ENCODE measurements at places on chromosomes 3 and 15. TPM values are rescaled to one million over a fixed set of nuclear protein-coding genes. Genes with fewer than 3 reads are reported as not detected.

- DNase-seq, result no peak
- no peak overlapping the region for H3K27ac ChIP-seq
- H3K27me3 ChIP-seq, result no peaks in the 10 kb centered on the region
- H3K36me3 ChIP-seq, result no peaks in the 10 kb centered on the region
- H3K4me1 ChIP-seq, result no peaks in the 10 kb centered on the region
- H3K4me3 ChIP-seq, result no peak overlapping the region
These were observed 1264.6 kb downstream of the NSUN3 start for GRCh38 chr3:95327478-95327877.

DNA sequence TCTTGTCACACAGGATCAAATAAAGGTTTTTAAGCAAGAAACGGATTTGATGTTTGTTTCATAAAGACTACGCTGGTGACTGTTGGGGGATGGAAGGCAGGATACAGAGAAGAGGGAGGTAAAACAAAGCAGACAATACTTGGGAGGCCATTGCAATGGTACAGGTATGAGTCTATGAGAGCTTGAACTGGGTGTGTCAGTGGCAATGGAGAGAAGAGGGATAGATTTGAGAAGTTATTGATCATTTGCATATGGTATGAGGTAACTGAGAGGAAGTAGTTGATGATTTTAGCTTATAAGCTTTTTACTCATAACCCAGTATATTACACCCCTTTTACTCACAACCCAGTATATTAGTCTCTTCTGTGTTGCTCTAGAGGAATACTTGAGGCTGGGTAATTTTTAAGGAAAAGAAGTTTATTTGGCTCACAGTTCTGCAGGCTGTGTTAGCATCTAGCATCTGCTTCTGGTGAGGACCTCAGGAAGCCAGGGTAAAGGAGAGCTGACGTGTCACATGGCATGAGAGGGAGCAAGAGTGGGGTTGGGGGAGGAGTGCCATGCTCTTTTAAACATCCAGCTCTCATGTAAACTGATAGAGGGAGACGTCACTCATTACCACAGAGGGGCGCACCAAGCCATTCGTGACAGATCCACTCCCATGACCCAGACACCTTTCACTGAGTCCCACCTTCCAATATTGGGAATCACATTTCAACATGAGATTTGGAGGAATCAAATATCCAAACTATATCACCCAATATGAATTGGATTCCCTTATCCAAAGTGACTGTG lies 153.9 kb downstream of the VPS8 start:
- DNase-seq, result no peak
- H3K27ac ChIP-seq, result no peak overlapping the region
- no peaks in the 10 kb centered on the region for H3K27me3 ChIP-seq
- H3K4me1 ChIP-seq, result no peaks in the 10 kb centered on the region

The LINGO1 gene
- not detected for polyA plus RNA-seq

DNA sequence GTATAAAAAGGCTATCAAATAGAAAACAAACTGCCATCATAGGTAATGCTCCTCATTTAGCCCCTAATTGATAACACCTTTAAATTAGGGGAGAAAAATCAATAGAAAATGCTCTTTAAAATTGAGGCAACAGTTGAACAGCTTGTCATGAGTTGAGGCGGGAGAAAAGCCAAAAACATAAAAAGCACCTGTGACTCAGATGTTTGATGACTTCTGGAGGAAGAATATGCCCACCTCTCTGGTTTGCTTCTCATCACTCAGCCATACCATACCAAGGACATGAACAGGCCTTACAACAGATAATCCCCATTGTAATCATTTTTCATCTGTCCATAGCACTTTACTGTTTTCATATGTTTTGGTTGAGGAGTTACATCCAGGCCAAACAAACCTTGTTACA lies 246.0 kb downstream of the MYRIP start:
- H3K4me1 ChIP-seq, result no peaks in the 10 kb centered on the region
- no peaks in the 10 kb centered on the region for H3K36me3 ChIP-seq
- DNase-seq, result no peak
- H3K27ac ChIP-seq, result no peak overlapping the region
- H3K4me3 ChIP-seq, result no peak overlapping the region

The RBP2 gene
- not detected for polyA plus RNA-seq

- no peak overlapping the region for H3K27ac ChIP-seq
- H3K4me3 ChIP-seq, result no peak overlapping the region
- peaks cover under 1% of the 10 kb centered on the region for H3K36me3 ChIP-seq
- peaks cover 17% of the 10 kb centered on the region for H3K4me1 ChIP-seq
These were observed 48.0 kb upstream of the SCAANT1 start for GRCh38 chr3:63960048-63960711.

DNA sequence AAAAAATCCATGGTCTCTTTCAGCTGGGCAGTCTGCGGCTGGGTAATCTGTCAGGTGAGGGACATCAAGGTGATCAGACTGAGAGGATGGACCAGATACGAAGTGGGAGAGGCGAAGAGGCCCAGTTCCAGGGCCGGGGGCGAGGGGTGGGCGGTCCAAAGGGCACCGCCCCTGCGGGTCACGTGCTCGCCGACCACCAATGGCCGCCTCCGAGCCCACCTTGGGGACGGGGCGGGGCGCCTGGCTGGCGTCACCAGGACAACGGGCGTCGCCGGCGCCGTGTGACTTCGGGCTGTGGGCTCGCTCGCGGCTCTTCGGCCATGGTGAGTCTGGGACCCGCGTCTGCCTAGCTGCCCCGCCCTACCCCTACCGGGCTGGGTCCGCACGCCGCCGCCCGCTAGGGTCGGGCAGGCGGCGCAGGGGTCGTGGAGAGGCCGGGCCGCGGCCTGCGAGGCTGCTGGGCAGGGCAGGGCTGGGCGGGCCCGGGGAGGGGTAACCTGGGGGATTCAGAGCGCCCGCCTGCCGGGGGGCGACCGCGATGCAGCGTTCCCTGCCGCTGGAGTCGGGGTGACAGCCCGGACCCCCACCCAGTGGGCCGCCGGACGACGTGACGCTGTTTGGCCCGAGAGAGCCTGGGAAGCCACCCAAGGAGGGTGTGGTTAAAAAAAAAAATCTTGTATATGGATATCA lies at the start of gene FBXL2:
TSS of gene FBXL2 (plus strand) at position 250 of the 690 bp plus-strand sequence. CDS start at position 321, 71 bp downstream.
- DNase-seq, result no peak
- no peaks in the 10 kb centered on the region for H3K4me1 ChIP-seq
- H3K27ac ChIP-seq, result no peak within 1 kb of the TSS
- no peak within 1 kb of the TSS for H3K4me3 ChIP-seq

DNA sequence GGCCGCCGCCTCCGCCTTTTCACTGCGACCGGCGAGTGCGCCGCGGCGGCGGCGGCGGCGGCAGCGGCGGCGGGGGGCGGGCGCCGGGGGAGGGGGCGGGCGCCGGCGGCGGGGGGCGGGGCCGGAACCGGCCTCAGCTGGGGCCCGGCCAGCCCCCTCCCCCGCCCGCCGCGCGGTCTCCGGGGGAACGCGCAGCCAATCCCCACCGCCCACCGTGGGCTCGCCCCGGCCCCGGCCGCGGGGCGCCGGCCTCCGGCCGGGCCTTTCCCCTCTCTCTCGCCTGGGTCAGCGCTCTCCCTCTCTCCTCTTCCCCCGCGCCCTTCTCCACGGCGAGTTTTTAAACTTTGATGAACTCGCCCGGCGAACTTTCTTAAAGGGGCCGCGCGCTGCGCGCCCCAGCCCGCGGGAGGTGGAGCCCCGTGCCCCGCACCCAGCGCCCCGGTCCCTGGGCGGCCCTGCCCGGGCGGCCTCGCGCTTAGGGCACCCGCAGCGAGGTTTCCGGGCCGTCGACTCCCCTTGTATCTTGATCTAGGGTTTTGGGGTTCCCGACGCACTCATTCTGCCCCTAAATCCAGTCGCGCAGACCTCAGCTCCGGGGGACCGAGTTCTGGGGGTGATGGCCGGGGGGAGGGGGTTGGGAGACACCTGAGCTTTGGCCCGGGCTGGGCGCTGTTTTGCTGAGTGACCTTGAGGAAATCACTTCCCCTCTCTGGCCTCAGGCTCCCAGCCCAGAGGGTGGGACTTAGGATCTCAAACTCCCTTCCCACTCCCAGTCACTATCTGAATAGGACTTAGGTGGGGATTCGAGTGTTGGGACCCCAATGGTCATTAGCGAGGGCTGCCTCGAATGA lies at the start of gene RBPMS2:
TSS of gene RBPMS2 (minus strand) at position 39 of the 851 bp plus-strand sequence. CDS start 270 bp downstream, outside the sequence.
- no peaks in the 10 kb centered on the region for H3K36me3 ChIP-seq
- H3K4me3 ChIP-seq, result no peak within 1 kb of the TSS
- H3K27me3 ChIP-seq, result peaks cover 6% of the 10 kb centered on the region
- no peak within 1 kb of the TSS for H3K27ac ChIP-seq
- no peaks in the 10 kb centered on the region for H3K4me1 ChIP-seq
- DNase-seq, result no peak

The ABCC5 gene
- 9.1 TPM for polyA plus RNA-seq

The TMC3 gene
- polyA plus RNA-seq, result not detected

- H3K36me3 ChIP-seq, result no peaks in the 10 kb centered on the region
- no peak overlapping the region for H3K4me3 ChIP-seq
- no peaks in the 10 kb centered on the region for H3K27me3 ChIP-seq
- no peak overlapping the region for H3K27ac ChIP-seq
These were observed 230.4 kb upstream of the WNT5A start for GRCh38 chr3:55717481-55717880.

The PRR20G gene
- not detected for polyA plus RNA-seq

The CACNA1D gene
- polyA plus RNA-seq, result 0.06 TPM

The RTP1 gene
- not detected for polyA plus RNA-seq

GRCh38 chr15:40063563-40064011 lies 24.6 kb upstream of the SRP14 start:
- H3K27ac ChIP-seq, result no peak overlapping the region
- H3K4me3 ChIP-seq, result no peak overlapping the region
- H3K4me1 ChIP-seq, result no peaks in the 10 kb centered on the region
- no peaks in the 10 kb centered on the region for H3K27me3 ChIP-seq
- no peaks in the 10 kb centered on the region for H3K36me3 ChIP-seq
- no peak for DNase-seq

The CAMK2N2 gene
- not detected for polyA plus RNA-seq

Data from CD4-positive, alpha-beta memory T cell (primary cell).